ENCODE measurements at places on chromosomes 13 and 19.

GRCh38 chr19:50268041-50268440 lies 61.1 kb downstream of the KCNC3 start:
- DNase-seq, result no peak

DNA sequence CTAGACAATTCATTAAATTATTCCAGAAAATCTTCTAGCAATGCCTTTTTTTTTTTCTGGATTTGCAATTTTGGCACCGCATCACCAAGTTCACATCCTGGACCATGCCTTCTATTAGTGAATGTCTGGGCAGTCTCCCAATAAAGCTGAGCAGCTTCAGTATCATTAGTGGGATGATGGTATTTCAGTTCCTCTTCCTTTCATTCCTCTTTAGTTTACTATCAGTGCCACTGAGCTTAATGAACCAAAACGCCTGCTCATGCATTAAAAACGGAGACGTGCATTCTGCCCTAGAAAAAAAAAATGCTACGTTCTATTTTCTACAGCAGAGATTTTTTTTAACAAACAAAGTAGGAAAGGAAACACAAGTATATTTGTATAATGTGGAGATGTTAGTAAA lies 343.0 kb downstream of the PCDH9 start:
- no peak for DNase-seq

DNA sequence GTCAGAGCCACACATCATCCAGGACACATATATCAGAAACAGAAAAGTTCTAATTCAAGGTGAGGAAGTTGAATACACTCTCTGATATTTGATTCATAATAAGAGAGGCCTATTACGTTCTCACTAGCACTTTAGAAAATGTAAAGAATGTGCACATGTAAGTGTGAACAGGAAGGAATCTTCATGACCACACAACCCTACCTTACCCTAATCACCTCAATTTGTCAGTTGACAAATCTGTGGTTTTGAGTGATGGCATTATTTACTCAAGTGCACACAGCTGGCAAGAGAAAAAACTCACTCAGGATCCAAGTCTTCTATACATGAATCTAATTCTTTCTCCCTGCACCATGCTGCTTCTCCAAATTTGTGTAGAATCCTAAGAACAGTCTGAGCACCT lies 445.8 kb downstream of the SUCLA2 start:
- no peak for DNase-seq

- DNase-seq, result no peak
These were observed 82.0 kb downstream of the SIPA1L3 start for GRCh38 chr19:37988758-37989635.

- no peak for DNase-seq
These were observed at the start of gene CNOT3 for GRCh38 chr19:54137699-54138488. Gene CNOT3, plus strand, starts transcription at chr19:54137762. Its CDS starts 5,217 bp downstream, at chr19:54142979.

GRCh38 chr19:41799444-41800000 lies 3.1 kb downstream of the CEACAM3 start:
- DNase-seq, result no peak

- no peak for DNase-seq
These were observed 4.9 kb downstream of the ELOF1 start for GRCh38 chr19:11554160-11554559.

DNA sequence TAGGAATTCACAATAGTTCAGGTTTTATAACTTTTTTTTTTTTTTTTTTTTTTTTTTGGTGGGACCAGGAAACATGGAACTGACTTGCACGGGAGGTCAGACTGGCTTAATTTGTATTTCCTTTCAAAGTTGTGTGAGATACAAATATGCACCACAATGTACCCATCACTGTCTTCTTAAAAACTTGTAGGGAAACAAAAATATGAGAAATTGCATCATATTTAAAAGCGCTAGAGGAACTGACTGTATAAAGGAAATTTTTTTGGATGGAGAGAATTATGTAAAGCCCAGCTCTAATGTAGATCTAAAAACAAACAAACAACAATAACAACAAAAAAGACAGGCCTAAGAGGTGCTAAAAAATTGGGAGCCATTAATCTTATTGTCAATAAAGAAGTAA lies 246.5 kb downstream of the DCT start:
- DNase-seq, result no peak

DNA sequence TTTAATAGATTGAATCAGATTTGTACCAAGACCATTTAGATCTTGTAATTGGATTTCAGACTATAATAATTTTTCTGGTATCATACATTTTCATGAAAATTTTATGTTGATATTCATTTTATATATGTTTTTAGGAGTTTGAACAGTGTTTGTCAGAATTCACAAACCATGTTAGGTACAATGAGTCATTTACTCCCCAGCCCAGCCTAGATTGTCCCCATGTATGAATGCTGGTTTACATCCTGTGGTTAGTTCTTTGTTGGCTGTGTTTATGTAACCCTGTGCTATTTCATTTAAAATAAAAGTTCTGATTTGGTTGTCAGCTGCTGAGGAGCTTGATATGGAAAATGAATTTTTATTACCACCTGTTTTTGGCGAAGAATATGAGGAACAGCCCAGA lies 96.7 kb downstream of the GJA3 start:
- no peak for DNase-seq

GRCh38 chr19:52635786-52636570 lies 2.2 kb downstream of the ZNF83 start:
- DNase-seq, result no peak
